ENCODE measurements at places on chromosomes 12 and 14.

- no peak for DNase-seq
Measured at GRCh38 chr14:31047503-31047902, 21.3 kb upstream of the STRN3 start.

- DNase-seq: no peak
Measured at GRCh38 chr14:45699471-45699870, 446.5 kb upstream of the MIS18BP1 start.

DNA sequence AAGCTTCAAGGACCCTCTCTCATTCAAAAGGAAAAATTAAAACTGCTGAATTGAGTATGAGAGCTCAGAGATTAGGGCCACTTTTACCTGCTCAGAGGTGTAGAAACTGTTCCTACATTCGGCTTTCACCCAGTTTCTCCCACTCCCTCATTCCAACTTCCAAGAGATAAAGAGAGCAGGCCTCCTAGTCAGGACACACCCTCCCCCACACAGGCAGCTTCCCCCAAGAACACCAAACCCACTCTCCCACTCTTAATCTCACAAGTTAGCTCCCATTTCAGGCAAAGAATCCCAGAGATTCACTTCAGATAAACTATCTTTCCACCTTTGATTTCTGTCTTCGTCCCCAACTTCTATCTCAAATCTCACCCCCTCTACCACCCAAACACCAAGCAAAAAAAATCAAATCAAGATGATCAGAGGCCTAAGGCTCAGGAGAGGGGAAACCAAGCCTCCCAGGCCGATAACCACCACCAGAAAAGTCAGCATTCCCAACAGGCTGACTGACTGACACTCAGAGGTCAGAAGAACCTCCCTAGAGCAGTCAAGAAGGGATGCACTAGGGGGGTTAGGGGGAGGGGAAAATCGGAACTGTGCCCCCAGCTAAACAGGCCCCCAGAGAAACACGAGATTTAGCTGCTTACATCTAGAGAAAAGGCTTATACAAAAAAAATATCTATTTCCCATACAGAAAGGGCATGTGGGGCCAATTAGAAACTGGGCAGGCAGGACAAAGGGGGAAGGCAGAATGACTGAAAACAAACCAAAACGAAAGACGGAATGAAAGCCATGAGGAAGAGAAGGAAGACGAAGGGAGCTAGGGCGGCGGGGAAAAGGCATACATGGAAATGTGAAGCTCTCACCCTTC is 13.2 kb upstream of the CDH24 start:
- DNase-seq: no peak

- DNase-seq: no peak
Measured at GRCh38 chr12:111588010-111588409, 11.1 kb downstream of the ATXN2 start.

DNA sequence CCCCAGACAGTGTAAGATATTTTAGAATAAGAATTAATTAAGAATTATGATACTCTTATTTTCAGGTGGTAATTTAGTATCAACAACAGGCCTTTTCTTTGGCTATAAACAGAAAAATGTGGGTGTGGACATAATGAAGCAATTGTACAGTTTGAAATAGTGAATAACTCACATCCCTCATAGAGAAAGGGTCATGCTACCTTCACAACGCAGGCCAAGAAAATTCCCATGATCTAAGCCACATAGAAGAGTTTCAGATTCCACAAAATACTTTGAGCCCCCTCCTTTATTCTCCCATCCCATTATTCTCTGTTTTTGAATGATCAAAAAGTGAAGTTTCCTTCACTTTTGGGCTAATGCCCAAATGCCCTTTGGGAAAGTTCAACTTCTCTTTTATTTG is 23.5 kb upstream of the DHRS7 start:
- no peak for DNase-seq

GRCh38 chr12:26767116-26767515 is 65.9 kb downstream of the ITPR2 start:
- DNase-seq: no peak

GRCh38 chr12:119195256-119195655 is 16.5 kb downstream of the HSPB8 start:
- DNase-seq: no peak

GRCh38 chr14:96573473-96574100 is 71.4 kb downstream of the PAPOLA start:
- no peak for DNase-seq

GRCh38 chr12:128763395-128763794 is 60.4 kb downstream of the SLC15A4 start:
- DNase-seq: peak; percentile 5

GRCh38 chr12:96422192-96422591 is 22.0 kb upstream of the CDK17 start:
- no peak for DNase-seq

DNA sequence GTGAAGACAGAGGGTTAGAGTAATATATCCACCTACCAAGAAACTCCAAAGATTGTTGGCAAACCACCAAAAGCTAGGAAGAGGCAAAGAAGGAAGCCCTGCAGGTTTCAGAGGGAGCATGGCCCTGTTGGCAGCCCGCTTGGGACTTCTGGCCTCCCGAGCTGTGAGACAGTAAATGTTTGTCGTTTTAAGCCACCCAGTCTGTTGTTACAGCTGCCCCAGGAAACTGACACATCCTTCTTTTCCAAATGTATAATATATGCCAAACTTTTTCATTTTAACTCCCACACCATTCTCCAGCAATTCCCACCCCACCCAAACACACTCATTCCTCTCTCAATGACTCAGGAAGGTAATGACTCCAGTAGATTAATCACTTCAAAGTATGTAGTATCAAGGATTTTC is 74.0 kb downstream of the RPS29 start:
- DNase-seq: no peak

GRCh38 chr12:90621927-90622326 is 333.0 kb downstream of the CCER1 start:
- DNase-seq: no peak

DNA sequence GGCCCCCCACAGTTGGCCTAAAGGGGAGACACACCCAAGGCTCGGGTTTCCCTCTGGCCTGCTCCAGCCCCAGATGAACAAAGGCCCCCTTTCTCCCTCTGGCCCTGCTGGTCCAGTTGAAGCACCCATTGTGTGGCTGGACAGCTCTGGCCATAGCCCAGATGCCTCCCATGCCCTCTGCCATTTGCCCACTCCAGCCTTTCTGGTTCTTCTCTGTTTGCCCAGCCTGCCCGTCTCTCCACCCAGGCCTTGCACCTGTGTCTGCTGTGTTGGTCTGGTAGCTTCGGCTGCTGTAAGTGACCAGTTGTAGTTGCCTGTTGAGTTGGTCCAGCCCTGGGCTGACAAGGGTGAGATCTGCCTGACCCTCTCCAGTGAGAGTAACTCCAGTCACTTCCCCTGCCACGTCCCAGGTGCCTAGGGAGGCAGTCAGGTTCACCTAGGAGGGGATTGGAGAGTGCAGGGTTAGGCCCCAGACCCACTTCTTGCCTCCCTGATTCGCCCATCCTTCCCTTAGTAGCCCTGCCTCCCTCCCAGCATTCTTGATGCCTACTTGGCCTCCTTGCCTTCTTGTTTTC is 3.0 kb downstream of the B4GALNT1 start:
- no peak for DNase-seq

GRCh38 chr12:6529291-6529737 is 5.0 kb upstream of the GAPDH start:
- no peak for DNase-seq

DNA sequence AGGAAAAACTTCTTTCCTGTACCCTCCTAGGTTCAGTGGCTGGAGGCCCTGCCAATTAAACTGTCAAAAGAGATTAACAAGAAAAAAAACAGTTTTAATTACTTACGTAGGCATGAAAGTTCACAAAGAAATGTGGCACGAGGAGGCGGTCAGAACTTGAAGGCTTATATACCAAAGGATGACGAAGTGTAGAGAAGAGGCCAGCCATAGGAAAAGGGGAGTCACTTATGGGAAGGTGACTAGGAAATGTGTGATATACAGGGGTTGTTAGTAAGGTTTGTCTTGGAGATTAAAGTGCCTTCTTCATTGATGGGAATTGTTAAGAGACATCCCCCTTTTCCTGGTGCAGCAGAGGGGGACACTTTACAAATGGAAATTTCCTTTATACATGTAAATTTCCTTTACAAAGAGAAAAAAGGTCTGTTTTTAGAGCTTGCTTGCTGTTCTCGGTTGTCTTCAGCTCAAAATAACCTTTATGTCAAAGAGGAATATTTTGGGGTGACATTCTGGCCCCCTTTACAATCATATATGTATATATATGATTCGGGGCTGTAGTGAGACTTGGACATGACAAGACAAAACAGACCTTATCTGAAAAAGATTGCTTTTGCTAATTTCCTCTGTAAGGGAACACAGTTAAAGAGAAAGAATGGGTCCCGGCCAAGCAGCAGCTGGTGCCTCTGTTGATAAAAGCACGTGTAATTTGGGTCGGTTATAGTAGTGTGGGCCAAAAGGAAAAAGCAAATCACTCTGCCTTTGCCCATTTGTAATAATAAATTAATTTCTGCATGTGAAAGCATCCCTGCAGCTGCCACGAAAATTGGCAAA is 38.6 kb downstream of the SYNE2 start:
- no peak for DNase-seq

DNA sequence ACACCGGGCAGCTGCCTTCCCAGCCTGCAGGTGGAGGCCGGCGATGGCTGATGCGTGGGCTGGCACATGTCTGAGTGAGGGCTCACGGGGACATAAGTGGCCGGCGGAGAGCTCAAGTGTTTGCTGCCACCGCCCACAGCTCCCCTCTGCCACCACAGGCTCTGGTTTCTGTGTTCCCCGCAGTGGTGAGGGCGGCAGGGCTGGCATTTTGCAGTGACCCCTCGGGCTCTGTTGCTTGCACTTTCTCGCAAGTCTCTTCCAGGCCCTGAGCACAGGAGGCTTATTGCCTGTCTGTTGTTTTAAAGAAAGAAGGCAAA is 271.0 kb upstream of the RTL1 start:
- DNase-seq: no peak

DNA sequence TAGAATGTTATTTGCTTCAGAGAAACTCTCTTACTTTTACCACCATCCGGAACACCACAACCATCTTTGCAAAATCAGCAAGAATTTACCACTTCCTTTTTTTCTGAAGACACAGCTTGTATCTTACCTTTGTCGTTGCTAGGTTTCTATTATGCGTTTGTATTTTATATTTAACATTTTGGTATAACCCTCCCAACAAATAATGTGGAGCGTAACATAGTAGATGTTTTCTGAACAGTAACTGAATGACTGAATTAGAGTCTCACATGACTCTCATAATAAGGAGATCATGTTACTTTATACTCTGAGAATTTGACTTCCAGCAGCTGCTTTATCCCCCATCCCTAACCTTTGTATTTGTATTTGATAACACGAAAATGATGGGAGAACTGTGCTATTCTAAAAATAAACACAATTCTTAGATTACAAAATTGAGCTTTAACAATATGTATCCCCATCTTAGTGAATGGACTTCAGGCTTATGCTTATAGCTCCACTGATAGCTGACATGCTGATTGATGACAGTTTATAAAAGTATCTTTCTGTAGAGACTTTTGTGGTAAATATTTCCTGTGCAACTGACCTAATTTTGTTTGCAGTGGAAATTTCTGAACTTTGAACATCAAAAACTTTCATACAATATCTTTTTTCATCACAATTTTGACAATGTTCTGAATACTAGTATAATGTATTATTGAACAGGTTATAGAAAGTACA is 7.9 kb upstream of the KLRB1 start:
- DNase-seq: no peak

DNA sequence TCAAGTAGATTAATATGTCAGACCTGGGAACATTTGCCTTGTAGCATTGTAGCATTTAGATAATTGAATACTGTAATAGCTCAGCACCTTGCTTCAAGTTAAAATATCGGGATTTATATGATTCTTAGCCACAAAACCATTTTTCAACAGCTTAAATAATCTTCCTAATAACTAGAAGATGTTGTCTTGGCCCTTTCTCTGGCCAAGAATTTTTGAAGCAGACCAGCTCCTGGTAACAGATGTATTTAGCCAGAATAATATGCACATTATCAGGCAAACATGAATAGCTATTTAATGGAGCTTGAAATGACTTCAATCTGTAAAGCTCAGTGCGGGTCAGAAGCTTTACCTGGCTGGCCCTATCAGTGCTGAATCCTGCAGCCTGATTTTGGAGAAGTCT is 913.1 kb downstream of the AACS start:
- DNase-seq: no peak

GRCh38 chr14:57080691-57081090 is 188.0 kb downstream of the EXOC5 start:
- DNase-seq: no peak

DNA sequence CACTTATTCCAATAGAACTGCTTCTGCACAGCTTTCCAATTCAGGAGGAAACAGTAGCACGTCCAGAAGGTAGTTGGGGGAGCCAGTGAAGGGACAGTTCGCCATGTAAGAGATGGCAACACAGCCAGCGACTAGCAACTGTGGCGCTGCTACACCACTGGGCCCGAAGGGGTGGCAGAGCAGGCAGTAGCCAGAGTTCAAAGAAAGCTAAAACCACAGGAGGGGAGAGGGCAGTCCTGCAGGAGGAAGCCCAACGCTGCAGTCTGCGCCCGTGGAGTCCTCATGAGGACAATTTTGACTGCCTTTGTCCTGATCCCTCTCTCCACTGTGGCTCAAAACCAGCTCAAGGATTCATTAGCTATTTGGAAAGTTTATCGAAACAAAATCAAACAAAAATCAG is 591.2 kb downstream of the VRK1 start:
- DNase-seq: no peak

DNA sequence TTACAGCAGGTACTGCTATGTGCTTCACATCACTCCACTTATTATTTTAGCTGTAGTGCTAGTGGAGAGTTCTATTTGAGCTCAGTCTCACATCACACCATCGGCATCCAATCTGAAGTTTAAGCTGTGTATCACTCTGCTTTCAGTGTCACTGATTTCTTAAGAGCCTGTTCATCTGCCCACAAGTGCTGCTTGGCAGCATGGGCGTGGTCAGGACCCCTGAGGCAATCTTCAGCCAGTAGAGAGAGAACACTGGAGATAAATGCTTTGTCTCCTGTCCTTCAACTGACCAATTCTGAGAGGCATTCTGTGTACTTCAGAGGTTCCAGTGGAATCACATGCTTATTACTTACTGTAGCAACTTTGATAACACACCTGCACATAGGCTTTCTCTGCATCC is 728.8 kb downstream of the RPS29 start:
- no peak for DNase-seq
